ENCODE measurements at places on chromosomes 1 and 21.

GRCh38 chr1:152048416-152049009, 11.7 kb upstream of the S100A11 start:
- peak; percentile 53 for DNase-seq

GRCh38 chr1:116558140-116558549, 12.7 kb downstream of the CD58 start:
- no peak for DNase-seq

GRCh38 chr1:56967900-56968832, 2.4 kb upstream of the C8B start:
- DNase-seq, result no peak

- DNase-seq, result no peak
These were observed 235.3 kb downstream of the FAF1 start for GRCh38 chr1:50724626-50725286.

- DNase-seq, result no peak
These were observed 12.4 kb upstream of the TBX15 start for GRCh38 chr1:119000371-119001180.

- no peak for DNase-seq
These were observed 34.0 kb downstream of the FH start for GRCh38 chr1:241485554-241485992.

GRCh38 chr1:248111157-248111556, 16.2 kb downstream of the OR2L13 start:
- no peak for DNase-seq

GRCh38 chr1:246893191-246893939, 38.4 kb downstream of the AHCTF1 start:
- no peak for DNase-seq

DNA sequence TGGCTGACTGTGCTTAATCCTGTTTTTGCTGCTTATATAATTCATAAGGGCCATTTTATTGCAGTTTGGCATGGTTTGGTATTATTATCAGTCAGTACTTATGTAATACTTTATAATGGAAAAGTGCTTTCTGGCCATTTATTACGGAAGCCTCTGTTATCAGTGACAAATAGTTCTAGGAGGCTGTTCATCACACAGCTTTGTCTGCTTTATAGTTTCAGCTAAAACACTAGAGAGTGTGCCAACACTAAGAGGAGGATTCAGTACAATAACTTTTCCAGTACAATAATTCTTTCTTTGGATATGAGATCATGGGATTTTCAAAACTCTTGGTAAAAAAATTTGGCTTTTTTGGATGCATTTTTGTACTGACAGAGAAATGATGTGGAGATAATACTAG, 102.9 kb upstream of the PTGFR start:
- no peak for DNase-seq

- DNase-seq, result no peak
These were observed 22.5 kb upstream of the CDC42 start for GRCh38 chr1:22030057-22030456.

DNA sequence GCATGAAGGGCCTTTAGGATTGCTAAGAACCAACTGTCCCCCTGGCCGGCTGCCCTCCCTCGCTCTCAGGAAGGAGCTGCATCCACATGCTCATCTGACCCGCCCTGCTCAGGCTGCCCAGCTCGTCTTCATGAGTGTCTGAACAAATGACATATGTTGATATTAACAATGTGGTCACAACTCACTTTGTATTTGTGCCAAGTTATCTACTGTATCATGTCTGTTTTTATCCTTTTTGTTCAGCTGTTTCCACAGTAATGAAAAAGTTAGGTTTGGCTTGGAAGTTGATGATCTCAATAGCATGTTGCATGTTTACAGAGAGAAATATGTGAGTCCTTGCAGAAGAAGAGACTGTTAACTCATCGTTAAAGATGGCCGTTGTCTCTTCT, 75.1 kb downstream of the PHTF1 start:
- DNase-seq, result no peak

DNA sequence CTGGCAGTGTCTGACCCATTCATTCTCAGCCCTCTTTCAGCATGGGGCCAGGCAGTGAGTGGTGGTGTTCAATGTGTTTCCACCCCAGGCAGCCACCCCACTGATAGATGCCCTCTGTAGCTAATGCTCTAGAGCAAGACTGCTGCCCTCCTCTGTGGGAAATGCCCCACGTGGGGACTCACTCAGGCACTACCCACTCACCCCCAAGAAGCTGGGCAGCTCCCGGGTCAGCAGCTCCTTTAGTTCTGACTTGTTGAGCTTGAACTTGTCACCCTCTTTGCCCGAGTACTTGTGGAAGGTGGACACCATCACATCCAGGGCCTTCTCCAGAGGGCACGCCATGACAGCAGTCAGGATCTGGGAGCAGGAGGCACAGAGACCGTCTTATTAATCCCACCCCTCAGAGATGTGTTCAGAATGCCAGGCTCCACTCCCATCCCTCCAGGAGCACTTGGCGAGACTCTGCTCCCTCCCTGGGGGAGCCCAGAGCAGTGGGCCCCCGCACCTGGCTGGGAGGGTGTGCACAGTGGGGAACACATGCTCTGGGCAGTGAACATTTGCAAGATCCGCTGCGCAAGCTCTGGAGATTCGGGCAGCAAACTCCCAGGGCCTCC, 1.0 kb downstream of the S100A4 start:
- DNase-seq, result no peak

GRCh38 chr1:155192346-155193274, 15.1 kb downstream of the THBS3 start:
- DNase-seq, result no peak

GRCh38 chr1:87176087-87176486, 152.6 kb upstream of the LMO4 start:
- DNase-seq, result no peak

DNA sequence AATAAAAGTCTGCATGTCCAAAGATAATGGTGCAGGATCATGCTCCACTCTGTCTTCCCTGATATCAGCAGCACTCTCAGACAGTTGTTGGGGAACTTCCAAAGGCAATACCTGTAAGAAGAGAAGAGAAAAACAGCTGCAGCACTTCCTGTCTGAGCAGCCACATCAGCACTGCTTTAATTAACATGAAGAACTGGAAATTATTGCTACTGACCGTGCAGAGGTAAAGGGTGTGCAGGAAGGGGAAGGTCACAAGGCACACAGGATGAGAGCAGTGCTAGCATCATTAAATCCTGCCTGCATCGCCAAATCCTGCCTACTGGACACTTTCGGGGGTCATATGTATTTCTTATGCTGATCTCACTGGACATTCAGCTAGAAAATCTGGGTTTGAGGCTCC, 379.0 kb downstream of the LMX1A start:
- DNase-seq, result no peak

GRCh38 chr1:46094471-46095005, 37.9 kb downstream of the PIK3R3 start:
- DNase-seq, result no peak

DNA sequence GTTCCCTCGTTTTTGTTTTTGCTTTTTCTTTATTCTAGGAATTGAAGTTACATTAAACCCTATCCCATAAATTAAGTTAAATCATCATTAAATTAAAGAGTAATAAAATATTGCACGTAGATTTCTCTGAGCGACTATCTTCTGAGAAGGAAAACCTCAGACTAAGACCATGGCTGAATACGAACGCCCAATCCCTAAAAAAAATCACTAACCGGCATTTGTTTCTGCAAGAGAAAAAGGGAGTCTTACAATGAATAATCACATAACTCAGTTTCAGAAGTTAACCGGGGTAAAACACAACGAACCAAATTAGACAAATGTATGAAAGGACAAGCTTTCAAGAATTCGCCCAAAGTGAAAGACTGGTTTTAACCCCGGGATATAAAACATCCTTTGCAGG, 1.3 kb downstream of the PIK3R3 start:
- no peak for DNase-seq

- DNase-seq, result no peak
These were observed 75.2 kb downstream of the OLFML2B start for GRCh38 chr1:161948435-161948834.
